ENCODE measurements at places on chromosomes 7 and 10.

GRCh38 chr10:103042129-103042528 is 124.0 kb downstream of the CNNM2 start:
- DNase-seq, result no peak

DNA sequence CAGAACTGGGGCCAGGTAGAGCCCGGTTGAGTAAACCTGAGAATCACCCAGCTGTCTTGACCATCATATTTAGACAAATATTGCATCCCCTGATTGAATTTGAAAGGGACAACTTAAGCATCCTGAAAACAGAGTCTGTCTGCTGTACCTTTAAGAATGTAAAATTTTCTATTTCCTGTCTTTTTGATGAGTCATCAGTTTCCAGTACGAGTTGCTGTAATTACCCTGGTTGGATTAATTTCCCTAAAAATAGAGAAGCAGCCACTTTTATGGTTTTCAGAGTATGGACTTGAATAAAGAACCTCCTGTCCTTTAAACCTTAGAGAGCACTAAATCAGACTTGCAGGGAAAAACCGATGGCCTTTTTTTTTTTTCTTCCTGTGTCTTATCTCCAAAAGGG is 164.6 kb upstream of the SH2B2 start:
- no peak for DNase-seq

GRCh38 chr10:62637249-62638061 is 167.1 kb upstream of the ADO start:
- DNase-seq, result peak; percentile 71

GRCh38 chr10:75924309-75924902 is 493.0 kb downstream of the LRMDA start:
- no peak for DNase-seq

DNA sequence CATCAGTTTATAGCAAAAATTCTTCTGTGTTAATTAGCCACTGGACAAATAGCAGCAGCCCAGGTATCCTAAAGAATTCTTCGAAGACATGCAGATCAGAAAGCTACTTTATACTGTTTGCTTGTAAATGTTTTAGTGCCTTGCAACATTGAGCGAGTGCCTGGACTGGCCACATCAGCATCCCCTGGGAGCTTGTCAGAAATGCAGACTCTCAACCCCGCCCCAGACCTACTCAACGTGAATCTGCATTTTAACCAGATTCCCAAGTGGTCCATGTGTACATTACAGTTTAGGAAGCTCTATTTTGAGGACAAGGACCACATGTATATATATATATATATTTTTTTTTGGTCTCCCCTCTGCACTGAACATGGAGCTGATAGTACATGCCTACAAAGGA is 18.5 kb upstream of the PLEKHS1 start:
- DNase-seq, result no peak

- DNase-seq, result no peak
Observed at GRCh38 chr10:80161321-80162083, 29.0 kb downstream of the PLAC9 start.

DNA sequence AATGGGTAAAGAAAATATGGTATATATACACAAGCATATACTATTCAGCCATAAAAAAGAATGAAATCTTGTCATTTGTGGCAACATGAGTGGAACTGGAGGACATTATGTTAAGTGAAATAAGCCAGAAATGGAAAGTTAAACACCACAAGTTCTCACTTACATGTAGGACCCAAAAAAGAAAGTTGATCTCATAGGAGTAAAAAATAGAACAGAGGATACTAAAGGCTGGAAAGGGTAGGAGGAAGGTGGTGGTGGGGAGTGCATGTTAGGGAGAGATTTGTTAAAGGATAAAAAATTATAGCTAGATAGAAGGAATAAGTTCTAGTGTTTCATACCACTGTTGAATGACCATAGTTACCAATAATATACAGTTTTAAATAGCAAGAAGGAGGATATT is 48.4 kb downstream of the TBC1D12 start:
- no peak for DNase-seq

- DNase-seq, result no peak
Observed at GRCh38 chr10:34813626-34814222, 1.4 kb downstream of the PARD3 start.

DNA sequence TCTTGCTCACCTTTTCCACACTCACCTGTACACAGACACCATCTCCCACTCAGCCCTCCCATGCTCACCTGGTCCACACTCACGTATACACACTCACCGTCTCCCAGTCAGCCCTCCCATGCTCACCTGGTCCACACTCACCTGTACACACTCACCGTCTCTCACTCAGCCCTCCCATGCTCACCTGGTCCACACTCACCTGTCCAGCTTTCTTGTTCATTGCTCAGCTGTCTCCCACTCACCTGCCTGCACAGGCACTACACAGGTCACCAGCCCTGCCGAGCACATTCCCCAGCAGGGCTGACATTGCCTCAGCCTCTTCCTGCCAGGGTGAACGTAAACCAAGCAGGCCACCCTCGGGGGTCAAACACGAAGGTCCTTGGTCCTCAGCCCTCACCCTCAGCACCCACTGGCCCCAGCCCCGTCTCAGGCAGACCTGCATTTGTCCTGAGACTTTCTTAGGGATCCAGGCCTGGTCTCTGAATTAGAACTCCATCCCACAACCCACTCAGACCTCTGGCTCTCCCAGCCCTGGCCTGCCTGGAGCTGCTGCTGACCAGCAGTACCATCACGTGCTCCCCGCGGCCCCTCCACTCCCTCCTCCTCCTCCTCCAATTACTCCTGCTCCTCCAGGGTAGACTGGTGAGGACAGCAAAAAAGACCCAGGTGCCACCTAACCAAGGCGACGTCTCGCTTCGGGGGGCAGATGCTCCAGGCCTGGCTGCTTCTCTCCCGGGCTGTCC is 12.8 kb upstream of the DNAAF5 start:
- DNase-seq, result no peak

GRCh38 chr7:117324960-117325359 is 2.1 kb upstream of the WNT2 start:
- DNase-seq, result no peak

DNA sequence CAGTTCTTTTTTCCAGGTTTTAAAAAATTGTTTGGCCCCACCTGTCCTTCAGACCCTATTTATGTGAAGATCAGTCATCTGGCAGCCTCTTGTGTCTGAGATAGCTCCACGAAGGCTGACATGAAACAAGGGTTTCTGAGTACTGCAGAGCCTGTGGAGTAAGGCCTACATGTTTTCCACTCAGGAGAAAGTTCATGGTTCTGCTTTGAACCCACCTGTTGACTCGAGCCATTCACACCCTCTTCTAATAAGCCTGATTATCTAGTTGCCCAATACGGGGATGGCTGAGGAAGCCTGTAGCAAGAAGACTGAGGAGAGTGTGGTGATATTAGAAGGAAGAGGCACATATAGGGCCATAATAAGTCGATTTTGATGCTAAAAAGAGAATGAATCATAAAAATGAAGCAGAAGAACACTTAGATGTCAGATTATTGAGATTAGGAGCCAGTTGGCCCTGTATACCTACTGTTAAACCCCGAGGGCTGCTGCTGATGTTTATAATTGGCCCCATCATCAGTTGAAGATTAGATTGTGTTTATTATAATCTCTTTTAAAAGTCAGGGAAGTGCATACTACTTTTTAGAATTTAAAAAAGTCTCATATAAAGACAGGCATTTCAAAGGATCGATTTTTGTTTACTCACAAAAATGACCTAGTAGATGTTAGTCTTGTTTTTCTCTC is 109.4 kb downstream of the CDK14 start:
- no peak for DNase-seq

DNA sequence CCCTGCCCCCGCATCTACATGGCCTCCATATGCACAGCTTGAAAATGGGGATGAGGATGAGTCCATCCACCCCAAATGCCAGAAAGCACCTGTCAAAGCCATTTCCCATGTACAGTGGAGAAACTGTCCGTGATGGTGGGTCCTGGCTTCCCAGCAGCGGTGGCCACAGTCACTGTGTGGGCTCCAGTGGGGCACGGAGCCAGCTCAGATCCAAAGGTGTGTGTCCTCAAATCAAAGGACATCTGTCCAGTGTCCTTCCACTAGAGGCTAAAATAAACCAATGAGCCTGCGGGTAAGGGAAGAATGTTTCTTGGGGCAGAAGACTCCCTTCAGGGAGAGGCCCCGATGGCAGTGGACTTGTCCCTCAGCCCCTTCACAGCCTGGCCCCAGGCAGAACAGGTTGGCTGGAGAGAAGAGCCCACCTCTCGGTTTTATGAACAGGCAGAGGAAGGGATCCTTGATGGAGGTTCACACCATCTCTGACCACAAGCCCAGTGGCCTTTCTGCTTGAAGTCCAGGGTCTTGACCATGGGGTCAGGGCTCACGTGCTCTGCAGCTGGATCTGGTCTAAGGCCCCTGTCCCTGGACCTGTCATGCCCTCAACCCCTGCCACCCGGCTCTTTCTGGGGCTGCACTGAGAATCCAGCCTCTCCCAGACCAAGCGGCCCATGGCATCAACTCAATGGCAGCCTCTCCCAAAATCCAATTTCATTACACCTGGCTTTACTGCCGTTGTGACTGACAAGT is 106.9 kb downstream of the TCERG1L start:
- DNase-seq, result no peak

GRCh38 chr7:101618916-101619315 is 10.2 kb downstream of the MYL10 start:
- no peak for DNase-seq

DNA sequence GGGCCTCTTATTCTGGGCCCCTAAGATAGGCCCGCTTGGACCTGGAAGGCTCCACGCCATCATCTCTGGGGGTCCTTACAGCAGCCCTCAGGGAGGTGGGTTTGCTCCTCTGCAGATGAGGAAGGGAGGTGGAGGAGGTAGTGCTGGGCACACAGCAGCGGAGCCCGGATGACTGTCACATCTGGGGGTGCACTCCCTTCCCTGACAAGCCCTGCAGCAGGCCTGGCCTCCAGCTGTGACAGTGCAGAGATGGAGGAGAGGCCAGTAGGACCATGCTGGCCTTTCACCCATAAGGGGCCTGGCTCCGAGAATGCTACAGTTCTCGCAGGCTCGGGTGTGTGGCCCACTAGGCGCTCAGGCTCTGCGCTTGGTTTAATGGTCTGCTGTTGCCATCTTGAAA is 9.2 kb downstream of the GDF2 start:
- no peak for DNase-seq

DNA sequence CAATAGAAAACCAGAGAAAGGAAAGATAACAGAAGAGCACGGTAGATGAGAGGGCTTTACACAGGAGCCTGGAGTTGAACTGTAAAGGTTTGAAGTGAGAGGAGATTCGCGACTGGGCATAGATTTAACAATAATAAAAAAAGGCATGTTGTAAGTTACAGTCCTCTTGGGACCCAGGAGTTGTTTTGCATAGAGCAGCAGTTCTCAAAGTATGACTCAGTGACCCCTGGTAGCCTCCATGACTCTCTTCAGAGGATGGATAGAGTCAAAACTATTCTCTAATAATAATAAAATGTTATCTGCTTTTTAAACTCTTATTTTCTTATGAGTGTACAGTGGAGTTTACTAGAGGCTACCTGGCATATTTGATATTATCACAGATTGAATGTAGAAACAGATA is 262.3 kb downstream of the SORCS3 start:
- DNase-seq, result no peak

GRCh38 chr10:21203473-21204107 is 306.5 kb upstream of the NEBL start:
- DNase-seq, result no peak

- DNase-seq, result no peak
Observed at GRCh38 chr7:101234636-101235035, 3.0 kb downstream of the CLDN15 start.

DNA sequence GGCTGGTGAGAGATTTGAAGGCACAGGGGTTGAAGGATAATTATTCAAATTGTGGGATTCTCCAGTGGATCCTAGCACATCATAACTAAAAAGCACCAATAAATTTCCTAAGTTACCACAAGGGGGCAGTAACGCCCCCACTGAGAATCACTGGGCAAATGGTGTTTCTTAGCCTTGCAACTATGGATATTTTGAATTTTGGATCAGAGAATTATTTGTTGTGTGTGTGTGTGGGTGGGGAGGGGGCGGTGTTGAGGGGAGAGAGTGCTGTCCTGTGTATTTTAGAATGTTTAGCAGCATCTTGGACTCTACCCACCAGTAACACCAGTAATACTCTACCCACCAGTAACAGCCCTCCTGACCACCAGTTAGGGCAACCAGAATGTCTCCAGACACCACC is 63.3 kb upstream of the PRKG1 start:
- no peak for DNase-seq

- DNase-seq, result no peak
Observed at GRCh38 chr7:115995701-115996100, 34.9 kb downstream of the TFEC start.

DNA sequence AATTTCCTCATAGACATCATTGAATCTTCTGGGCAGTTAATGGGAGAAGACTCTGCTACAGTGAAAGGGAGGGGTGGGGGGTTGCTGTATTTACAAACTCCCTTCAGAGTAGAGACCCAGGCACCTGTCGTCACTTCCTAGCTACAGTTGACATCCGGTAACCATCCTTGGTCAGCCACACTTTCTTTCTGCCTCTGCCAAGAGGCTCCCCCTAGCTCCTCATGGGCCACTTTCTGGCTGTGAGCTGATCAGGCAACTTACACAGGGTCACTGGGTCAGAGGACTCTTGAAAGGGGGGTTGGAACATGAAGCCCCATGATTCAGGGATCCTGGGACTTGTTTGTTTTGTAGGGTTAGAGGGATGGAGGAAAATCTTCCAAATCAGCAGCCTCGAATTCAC is 1.2 kb downstream of the TECPR1 start:
- no peak for DNase-seq

DNA sequence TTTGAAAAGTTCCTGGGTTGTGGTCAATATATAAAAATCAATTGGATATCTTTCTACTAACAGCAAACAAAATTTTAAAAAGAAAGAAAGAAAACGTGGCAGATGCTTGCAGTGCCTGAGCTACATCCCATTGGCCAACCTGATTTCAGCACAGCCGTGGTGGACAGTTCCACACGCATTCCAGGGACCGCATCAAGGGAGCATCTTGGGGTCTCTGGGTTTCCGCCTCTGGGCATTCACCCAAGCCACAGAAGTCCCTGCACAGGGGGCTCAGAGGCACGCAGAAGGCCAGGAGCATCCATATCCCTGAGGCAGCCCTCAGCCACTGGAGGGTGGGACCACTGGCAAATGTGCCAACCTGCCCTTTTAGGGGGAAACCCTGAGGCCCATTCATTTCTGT is 254.5 kb upstream of the RNF32 start:
- no peak for DNase-seq

- DNase-seq, result no peak
Observed at GRCh38 chr10:128044186-128044585, 82.0 kb downstream of the MKI67 start.

DNA sequence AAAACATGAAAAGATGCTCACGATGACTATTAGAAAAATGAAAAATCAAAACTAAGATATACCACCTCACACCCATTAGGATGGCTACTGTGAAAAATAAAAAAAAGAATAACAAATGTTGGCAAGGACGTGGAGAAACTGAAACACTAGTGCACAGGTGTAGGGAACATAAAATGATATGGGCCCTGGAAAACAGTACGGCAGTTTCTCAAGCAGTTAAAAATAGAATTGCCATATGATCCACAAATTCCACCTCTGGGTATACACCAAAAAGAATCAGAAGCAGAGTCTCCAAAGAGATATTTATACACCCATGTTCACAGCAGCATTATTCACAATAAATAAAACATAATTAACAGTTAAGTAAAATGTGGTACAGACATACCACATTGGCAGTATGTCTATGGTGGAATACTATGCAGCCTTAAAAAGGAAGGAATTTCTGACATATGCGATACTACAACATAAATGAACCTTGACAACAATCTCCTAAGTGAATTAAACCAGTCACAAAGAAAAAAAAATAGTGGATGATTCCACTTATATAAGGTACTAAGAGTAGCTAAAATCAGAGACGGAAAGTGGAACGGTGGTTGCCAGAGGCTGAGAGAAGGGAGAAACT is 69.7 kb downstream of the KMT2C start:
- DNase-seq, result no peak

- DNase-seq, result no peak
Observed at GRCh38 chr7:44706788-44707557, 41.7 kb upstream of the ZMIZ2 start.

Measured in stimulated activated CD8-positive, alpha-beta memory T cell treated with anti-CD3 and anti-CD28 coated beads, Interleukin-15, amount 100 ng/mL, for 48 hours (primary cell).